ENCODE measurements at places on chromosomes 3 and 15. TPM values are rescaled to one million over a fixed set of nuclear protein-coding genes. Genes with fewer than 3 reads are reported as not detected.

ILDR1 gene
- total RNA-seq: not detected

ISG20 gene
- total RNA-seq: 108 TPM

CCR8 gene
- total RNA-seq: not detected

NEDD4 gene
- total RNA-seq: 15.4 TPM

GRK7 gene
- total RNA-seq: not detected

C3orf85 gene
- not detected for total RNA-seq

SLC51A gene
- total RNA-seq: not detected

STAB1 gene
- total RNA-seq: 0.08 TPM

RGMA gene
- total RNA-seq: 0.08 TPM

POLR2M gene
- 91.4 TPM for total RNA-seq

DNA sequence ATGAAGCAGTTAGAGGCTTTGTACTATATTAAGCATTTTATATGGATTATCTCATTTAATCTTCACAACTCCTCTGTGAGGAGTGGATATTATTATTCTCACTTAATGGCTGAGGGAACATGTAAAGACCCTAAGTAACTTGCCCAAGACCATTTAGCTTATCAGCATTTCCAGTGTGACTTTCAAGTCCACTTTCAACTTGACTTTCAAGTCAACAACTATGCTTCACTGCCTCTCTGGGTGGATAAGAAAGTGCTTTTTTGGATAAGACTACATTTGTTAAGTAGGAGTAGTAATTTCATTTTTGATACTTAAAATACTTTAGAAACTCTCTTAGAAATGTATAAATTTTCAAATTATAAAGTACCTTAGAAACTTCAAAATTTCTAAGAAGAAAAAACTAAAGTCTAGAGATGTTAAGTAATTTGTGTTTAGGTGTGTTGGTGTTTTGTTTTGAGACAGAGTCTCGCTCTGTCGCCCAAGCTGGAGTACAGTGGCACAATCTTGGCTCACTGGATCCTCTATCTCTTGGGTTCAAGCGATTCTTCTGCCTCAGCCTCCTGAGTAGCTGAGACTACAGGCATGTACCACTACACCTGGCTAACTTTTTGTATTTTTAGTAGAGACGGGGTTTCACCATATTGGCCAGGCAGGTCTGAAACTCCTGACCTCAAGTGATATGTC, 71.8 kb downstream of the MINDY2 start:
- DNase-seq: no peak

GRCh38 chr3:46857485-46858341, 5.5 kb downstream of the MYL3 start:
- no peak for DNase-seq

DNA sequence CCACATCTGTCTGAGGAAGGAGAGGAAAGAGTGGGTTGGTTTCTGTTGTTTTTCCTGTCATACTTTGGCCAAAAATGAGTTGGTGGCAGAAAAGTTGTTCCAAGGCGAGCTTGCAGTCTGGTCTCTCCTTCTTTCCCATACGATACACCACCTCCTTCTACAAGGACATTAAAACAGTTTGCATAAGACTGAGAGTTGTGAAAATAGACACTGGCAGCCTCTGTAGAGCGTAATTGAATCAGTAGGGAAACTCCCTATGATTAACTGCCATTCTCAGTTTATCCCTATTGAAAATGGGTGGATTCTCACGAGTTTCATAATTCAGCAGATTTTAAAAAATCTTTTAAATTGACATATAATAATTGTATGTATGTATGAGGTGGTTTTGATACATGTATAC, 3.7 kb upstream of the LSG1 start:
- no peak for DNase-seq

DNA sequence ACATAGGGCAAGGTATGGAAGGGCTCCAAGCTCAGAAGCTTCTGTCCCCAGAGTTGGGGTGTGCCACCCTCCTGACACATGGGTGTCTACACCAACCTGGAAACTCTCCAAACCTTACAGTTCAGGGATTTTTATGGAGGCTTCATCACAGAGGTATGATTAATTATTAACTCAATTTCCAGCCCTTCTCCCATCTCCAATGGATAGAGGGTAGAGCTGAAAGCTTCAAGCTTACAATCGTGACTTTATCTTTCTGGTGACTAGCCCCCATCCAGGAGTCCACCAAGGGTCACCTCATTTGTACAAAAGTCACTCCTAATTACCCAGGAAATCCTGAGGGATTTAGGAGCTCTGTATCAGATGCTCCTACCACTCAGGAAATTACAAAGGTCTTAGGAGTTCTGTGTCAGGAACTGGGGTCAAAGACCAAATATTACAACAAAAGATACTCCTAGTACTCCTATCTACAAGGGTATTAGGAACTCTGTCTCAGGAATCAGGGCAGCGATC, 62.7 kb downstream of the TFDP2 start:
- no peak for DNase-seq

DNA sequence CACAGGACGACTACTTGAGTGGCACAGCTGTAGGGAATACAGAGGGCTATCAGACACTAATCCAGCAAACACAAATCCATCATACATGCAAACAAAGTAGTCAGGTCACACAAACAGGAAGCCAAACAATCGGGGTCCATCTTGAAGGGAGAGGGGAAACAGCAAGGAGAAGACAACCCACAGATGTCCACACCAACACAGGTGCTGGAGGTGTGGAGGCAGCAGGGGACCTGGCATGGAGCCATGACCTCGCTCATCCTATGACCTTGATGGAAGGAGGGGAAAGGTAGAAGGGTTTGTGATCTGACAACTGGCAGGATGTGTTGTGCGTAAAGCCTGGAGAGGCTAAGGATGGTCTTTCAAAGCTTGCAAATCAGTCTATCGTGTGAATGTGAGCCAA, 39.9 kb upstream of the SKOR1 start:
- DNase-seq: no peak

- DNase-seq: no peak
These were observed 109.9 kb upstream of the TTC14 start for GRCh38 chr3:180492047-180492446.

DNA sequence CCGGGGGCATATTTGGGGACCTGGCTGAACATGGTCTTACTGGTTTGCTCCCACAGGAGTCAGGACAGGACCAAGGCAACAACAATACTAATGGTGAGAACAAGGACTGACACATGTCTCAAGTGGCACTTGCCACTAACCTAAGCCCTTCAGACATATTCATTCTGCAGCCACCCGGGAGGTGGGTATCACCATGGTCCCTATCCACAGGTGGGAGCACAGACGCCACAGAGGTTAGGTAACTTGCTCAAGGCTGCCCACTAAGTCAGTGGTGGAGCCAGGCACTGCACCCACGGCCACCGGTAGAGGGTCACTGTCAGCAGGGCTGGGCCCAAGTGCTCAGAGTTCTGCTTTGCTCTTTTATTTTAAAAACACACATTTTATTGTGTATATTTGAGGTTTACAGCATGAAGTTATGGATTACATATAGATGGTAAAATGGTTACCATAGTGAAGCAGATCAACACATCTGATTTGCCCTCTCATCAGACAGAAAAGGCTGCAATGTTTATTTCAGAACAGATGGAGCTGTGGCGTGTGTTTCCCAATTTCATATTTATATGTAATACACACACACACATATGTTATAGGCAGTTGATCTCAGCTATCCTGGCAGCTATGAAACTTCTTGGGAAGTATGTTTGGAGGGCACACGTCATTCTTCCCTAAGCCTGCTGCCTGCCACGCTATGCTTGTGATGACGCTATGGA, 30.0 kb upstream of the SLC41A3 start:
- peak; percentile 14 for DNase-seq

GRCh38 chr3:8911781-8912180, 51.5 kb downstream of the RAD18 start:
- DNase-seq: no peak

GRCh38 chr3:87576752-87577151, 300.4 kb upstream of the POU1F1 start:
- DNase-seq: no peak

DNA sequence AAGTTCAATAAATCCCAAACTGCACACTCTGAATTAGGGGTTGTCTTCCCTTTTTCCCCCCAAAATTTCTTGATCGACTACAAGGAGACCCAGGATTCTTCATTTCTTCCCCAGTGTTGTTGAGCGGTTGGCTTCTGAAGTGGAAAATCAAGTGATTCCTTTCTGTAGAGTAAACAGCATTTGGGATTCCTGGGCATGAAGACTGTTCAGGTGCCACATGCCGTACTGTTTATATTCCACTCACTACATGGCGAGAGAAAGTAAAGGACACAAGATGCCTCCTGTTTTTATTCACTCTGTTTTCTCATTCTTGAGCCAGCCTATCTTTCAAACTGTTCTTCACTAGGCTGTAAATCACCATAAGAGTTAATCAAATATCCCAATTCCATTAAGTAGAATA, 12.6 kb downstream of the FSTL1 start:
- no peak for DNase-seq

DNA sequence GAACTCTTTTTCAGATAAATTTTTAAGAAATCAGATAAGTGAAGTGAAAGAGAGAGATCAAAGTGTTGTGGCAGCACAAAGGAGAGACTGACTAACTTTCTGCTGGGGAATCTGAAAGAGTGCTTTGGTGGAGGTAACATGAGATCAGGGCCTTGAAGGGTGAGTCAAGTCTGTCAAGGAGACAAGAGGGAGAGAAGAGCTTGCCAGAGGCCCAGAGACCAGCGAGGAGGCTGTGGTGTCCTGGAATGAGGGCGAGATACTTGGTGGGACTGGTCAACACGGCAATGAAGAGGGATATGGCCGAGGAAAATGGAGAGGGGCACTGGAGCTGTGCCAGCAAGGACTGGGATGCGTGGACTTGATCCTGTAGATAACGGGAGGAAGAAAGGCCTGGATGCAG, 4.6 kb downstream of the TADA3 start:
- peak; percentile 24 for DNase-seq

- DNase-seq: peak; percentile 54
These were observed 120.9 kb downstream of the SAMMSON start for GRCh38 chr3:70120357-70120966.

DNA sequence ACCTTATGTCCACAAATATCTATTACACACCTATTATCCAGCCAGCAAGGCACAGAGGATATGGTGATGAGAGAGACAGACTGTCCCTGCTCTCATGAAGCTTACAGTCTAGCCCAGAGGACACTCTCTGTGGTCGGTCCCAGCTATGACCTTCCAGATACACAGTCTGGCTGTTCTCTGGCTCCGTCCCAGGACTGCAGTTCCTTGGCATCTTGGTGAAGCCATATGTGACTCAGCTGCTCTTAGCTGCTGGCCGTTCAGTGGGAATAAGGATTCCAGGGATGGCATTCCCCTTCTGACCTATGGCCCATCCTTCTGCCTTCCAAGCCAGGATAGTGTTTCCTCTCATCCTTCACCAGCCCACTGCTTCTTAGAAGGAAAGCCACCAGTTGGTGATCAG, 30.8 kb downstream of the MEX3B start:
- no peak for DNase-seq

DNA sequence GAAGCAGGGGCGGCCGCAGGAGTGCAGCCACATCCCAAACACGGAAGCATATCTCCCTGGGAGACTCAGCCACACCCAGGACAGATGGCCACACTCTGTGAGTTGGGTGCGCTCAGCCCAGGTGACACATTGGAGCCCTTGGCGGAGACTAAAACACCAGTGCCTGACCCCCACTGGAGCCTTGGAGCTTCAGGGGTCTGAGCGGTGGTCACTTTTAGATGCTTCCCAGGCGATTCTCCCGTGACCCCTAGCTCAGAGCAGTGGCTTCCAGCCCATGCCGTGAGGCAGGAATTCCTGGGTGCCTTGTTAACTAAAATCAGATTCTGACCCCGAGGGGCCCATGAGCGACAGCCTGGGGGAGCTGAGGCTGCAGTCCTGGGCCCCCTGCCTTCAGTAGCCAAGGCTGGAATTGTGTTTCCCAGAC, 54.5 kb downstream of the PLXNA1 start:
- no peak for DNase-seq
